Tongue (tissue), 3 donors: ENCODE measurements at places on chromosomes 7 and 10. TPM values are rescaled to one million over a fixed set of nuclear protein-coding genes. Genes with fewer than 3 reads are reported as not detected.

Gene CPED1
- total RNA-seq, result 32.3 TPM

DNA sequence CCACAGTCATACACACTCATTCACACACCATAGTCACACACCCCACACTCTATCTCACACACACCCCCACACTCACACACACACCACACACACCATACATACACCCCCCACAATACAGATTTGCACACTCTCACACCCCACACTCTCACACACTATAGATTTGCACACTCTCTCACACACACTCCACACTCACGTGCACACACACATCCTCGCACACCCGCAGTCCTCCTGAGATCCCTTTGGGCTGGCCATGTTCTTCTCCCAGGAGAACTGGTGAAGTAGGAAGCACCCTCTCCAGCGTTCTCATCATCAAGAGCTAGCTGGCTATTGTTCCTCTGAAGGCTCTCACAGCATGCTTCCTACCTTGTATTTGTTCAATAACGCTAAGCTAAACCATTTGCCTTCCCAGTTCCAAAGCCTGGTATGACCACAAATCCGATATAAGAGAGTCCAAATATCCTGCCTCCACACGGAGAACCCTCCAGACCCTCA, 86.2 kb downstream of the HECW1 start:
- DNase-seq, result no peak

- DNase-seq, result no peak
Observed at GRCh38 chr10:12344375-12345110, 4.8 kb upstream of the CAMK1D start.

DNA sequence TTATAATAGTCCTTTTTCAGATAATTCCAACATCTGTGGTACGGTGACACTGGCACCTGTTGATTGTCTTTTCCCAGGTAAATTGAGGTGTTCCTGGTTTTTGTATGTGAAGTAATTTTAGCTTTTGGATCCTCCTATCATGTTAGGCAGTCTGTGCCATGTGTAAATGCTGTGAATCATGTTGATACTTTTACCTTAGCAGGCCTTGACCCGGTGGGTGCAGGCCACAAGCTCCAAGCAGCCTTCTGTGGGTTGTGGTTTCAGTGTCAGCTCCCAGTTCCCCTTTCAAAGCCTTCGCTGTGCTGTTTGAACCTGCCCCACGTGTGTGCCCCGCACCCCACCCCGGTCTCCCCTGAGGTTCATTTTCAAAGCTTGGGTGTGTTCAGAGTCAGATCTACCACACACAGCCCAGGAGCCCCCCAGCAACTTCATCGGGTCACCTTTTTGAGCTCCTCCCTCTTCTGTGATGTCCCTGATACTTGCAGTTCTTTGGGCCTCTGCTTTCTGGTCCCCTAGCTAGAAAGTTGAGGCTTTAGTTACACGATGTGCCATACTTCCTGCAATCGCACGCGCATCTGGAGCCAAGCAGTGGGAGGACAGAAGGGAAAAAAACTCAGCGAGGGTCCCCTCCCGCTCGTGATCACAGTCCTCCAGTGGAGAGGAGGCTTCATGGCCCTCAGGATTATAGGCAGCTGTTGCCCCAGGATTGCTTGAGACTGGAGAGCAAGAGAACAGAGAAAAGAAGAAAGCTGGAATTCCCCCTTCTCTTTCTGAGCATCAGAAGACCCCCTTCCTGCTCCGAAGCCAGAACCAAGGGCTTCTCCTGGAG, 8.7 kb upstream of the BHLHA15 start:
- no peak for DNase-seq

DNA sequence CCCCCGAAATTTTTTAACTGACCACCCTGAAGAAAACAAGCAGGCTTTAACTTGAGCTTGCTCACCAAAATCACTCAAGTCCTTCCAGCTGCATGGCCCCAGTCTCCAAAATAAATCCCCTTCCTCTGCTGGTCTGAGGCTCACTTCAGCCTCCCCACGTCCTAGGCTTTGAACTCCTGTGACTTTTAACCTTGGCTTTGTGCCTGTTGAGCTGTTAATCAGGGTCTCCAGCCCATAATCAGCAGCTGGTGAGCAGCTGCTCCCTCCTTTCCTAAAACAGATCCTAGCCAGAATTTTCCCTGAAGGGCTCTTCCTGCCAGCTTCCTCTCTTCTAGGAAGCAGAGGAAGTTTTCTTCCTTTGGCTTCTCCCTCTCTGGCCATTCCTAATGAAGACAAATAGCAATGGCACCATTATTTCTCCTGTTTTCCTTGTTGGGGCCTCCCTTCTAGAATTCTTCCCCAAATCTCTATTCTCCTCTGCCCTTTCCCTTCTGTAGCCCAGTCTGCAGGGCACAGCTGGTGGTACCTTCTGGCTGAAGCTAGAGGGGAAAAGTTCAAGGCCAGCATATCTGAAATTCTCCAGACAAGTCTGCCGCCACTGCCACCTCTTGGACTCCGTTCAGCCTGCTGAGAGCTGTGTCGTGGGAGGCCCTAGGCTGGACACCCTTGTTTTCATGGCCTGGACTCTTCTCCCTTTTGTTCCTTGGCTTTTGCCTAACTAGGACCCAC, 152.1 kb downstream of the NOC3L start:
- DNase-seq, result peak; percentile 81
